ENCODE measurements at places on chromosomes 7 and 10. TPM values are rescaled to one million over a fixed set of nuclear protein-coding genes. Genes with fewer than 3 reads are reported as not detected.

Gene NEUROG3
- not detected for total RNA-seq

Gene CEP55
- 63.7 TPM for total RNA-seq

Gene LRIT1
- not detected for total RNA-seq

Gene PPP1R17
- not detected for total RNA-seq

Gene PON1
- 0.20 TPM for total RNA-seq

Gene PDZD7
- 6.1 TPM for total RNA-seq

Gene C10orf88
- total RNA-seq: 16.2 TPM

Gene SPDYE2
- not detected for total RNA-seq

Gene ACTR1A
- total RNA-seq: 94.2 TPM

Gene PTPRZ1
- total RNA-seq: 0.25 TPM

Gene METTL27
- 30.4 TPM for total RNA-seq

Gene TMEM168
- total RNA-seq: 16.5 TPM

Gene GRID2IP
- total RNA-seq: 3.2 TPM

Gene FOXI2
- not detected for total RNA-seq

Gene GJC3
- total RNA-seq: 0.76 TPM

Gene MAD1L1
- 38.5 TPM for total RNA-seq

Gene ARHGEF5
- 44.2 TPM for total RNA-seq

Gene UPF2
- 27.3 TPM for total RNA-seq

Gene HYAL4
- total RNA-seq: not detected

Gene ORC5
- 30.2 TPM for total RNA-seq

Gene NUDT5
- total RNA-seq: 101 TPM

Gene MSMB
- total RNA-seq: not detected

Gene SNX10
- total RNA-seq: 26.9 TPM

Gene BRAF
- 29.7 TPM for total RNA-seq

Gene ABCA13
- not detected for total RNA-seq

Gene MAGI2
- total RNA-seq: 0.22 TPM

Gene LRRC4
- not detected for total RNA-seq

Gene GNAT3
- total RNA-seq: not detected

Gene NEBL
- 16.6 TPM for total RNA-seq

Gene ZNF503
- total RNA-seq: 30.4 TPM

Gene LSM5
- 81.0 TPM for total RNA-seq

Gene PCDH15
- not detected for total RNA-seq

Gene SORBS1
- total RNA-seq: 3.4 TPM

Gene PITX3
- 1.9 TPM for total RNA-seq

Gene BZW2
- total RNA-seq: 119 TPM

Gene ARMC3
- total RNA-seq: 2.6 TPM

Gene PGAM2
- total RNA-seq: 0.27 TPM

Data from HCT116 (cell line).